ENCODE measurements at places on chromosomes 13 and 19.

DNA sequence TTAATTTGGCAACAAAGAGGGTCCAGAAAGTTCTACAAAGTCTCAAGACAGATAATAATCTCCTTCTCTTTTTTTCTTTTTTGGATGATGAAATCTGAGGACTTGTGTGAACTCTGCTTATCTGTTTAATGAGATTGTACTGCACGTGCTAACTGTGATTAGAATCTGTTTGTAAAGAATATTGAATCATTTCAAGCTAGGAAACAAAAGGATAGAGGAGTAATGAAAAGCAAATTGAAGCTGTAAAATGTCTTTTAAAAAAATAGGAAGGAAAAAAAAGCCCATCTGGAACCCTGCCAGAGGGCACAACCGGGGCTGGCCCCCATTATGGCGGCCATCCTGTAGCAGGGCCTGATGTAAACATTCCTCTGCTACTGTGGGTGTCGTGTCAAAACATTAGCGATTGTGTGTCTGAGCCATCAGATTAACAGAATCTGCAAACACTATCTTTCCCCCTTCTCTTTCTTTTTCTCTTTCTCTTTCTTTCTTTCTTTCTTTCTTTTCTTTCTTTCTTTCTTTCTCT is 83.0 kb downstream of the FLT1 start:
- DNase-seq: no peak

DNA sequence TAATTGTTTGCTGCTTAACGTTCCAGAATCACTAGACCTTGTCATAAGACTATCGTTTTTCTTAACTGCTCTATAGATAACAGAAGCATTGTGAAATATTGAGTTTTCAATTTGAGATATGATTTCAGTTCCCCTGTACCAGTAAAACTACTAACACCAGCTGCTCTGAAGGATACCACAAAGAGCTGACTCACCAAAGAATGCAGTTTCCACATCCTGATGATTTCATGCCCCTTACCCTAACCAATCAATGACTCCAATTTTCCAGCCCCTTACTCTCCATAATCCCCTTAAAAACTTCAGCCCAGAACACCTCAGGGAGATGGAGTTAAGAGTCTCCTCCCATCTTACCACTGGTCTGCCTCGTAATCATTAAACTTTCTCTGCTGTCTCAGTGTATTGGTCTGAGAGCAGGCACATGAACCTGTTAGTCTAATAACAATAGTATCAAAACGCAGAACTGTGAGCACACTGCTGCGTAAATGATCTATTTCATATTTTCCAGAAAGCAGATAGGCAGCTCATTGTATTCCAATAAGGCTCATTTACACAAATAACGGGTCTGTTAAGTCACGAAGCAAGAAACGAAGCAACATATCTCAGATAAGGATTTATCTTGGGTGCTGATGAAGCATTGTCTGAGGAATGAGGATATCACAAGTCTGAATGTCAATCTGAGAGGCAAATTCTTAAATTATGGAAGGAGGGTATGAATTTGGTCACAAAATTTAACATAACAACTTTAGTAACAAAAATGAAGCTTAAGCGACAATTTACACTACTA is 14.1 kb upstream of the CCNA1 start:
- peak; percentile 57 for DNase-seq

GRCh38 chr19:40673397-40673796 is 17.1 kb downstream of the NUMBL start:
- no peak for DNase-seq

- no peak for DNase-seq
Measured at GRCh38 chr13:21078501-21078900, 17.1 kb upstream of the LATS2 start.

- DNase-seq: no peak
Measured at GRCh38 chr13:23806874-23807526, 82.2 kb downstream of the MIPEP start.

DNA sequence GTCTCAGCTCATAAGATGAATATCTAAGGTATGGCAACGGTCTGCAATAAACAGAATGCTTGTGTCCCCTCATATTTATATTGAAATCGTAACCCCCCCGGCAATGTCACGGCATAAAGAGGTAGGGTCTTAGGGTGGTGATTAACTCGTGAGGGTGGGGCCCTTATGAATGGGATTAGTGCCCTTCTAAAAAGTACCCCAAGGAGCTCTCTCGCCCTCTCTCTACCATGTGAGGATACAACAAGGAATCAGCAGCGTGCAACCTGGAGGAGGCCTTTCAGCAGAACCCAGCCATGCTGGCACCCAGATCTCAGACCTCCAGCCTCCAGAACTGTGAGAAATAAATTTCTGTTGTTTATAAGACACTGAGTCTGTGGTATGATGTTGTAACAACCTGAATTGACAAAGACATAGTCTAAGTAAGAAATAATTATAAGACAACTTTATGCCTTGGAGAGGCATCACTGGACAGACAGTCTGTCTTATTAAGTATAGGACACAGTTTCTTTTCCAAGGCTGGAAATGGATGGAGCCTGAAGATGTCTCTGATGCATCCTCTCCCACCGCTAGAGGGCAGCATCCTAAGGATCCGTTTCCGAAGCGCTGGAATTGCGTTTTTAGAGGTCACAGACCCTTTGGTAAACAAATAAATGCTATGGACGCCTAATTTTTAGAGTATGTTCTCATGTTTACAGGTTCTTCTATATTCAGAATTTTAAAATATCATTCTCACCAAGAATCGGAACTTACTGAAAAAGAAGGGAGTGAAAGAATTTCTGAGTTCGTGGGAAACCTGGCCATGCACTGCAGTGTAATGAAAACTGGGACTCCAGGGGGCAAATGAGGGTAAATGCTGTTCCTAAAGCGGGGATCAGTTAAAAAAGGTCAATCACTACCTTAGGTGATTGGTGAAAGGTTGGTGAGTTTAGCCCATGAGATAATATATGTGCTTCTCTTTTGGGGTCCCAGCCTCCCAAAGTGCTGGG is 13.3 kb upstream of the LEUTX start:
- no peak for DNase-seq

GRCh38 chr13:32525766-32526165 is 12.8 kb downstream of the N4BP2L2 start:
- no peak for DNase-seq

DNA sequence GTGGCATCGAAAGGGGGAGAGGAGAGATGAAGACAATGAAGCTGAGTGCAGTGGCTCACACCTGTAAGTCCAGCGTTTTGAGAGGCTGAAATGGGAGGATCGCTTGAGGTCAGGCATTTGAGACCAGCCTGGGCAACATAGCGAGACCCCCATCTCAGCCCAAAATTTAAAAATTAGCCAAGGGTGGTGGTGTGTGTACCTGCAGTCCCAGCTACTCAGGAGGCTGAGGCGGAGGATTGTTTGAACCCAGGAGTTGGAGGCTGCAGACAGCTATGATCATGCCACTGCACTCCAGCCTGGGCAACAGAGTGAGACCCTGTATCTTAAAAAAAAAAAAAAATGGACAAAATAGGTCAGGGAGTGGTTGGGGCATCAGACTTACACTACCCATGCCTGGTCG is 7.6 kb downstream of the RDH8 start:
- no peak for DNase-seq

DNA sequence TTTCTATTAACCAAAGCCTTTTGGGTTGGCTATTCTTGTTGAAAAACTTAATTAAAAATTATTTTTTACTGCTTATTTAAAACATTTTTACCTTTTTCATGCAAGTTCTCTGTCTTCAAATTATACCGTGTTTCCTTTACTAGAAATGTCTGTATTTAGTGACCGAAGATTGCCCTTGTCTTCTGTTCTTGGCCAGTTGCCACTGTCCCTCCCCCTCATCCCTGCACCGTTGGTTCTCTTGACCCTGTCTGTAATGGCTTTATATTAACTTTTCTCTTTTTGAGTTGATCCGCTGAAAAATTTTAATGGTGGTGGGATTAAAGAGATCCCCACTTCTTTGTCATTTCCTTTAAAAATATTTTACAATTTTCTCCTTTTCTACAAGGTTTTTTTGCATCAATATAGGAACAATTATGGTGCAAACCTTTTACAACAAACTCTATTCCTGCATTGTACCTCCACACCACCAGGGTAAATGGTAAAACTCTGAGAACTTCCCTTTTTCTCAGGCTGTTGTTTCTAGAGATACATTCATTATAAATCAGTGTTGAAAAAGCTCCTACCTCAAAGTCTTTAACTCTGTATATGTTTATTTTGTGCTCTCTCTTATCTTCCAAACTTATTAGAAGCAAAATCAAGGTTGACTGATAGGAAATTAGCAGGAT is 12.9 kb upstream of the RNF113B start:
- no peak for DNase-seq

- no peak for DNase-seq
Measured at GRCh38 chr19:49852631-49853126, 1.7 kb downstream of the PTOV1 start.

- no peak for DNase-seq
Measured at GRCh38 chr19:16036941-16037340, 39.4 kb upstream of the TPM4 start.

Data from Caki2 (cell line).